Activated CD4-positive, alpha-beta T cell treated with anti-CD3 and anti-CD28 coated beads, Interleukin-2, amount 10 ng/mL, durations not matched to agents 24 days and 14 days (primary cell): ENCODE measurements at places on chromosomes 16 and 17. TPM values are rescaled to one million over a fixed set of nuclear protein-coding genes. Genes with fewer than 3 reads are reported as not detected.

- no peak for DNase-seq
These were observed 63.9 kb downstream of the RTN4RL1 start for GRCh38 chr17:1961189-1961588.

DNA sequence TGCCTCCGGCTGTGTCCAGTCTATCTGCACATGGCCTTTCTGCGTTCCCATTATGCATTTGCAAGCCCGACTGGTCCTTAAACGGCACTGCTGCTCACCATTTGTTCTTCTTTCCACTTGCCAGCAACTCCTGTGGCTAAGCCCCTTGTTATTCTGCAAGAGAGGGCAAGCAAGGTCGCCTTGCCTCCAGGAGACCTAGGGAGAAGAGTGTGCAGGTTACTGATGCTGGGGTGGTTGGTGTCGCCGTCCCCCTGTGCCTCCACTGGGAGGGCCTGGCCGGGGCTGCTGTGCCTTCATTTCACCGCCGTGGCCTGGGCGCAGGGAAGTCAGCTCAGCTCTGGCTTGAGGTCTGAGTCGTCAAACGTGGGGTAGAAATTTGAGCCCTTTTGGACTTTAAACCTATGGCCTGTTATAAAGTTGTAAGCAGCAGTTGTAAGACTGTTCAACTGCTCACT lies 12.7 kb downstream of the SLC6A4 start:
- DNase-seq, result no peak

DNA sequence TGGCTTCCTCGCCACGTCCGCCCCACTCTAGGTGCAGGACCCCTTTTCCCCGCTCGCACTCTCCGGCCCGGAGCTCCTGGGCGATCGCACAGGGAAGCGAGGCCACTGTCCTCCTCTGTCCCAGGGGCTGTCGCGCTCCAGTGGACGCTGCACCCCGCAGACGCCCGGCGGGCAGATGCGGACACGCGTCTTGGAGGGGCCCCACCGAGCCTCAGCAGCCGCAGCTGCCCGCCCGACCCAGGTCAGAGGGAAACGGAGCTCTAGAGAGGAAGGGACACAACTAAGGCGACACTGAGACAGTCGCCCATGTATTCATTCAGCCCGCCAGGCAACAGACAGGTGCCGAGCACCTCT lies 726 bp upstream of the SLC13A5 start:
- no peak for DNase-seq

- DNase-seq, result no peak
These were observed 170.2 kb downstream of the HS3ST3B1 start for GRCh38 chr17:14471052-14471451.

DNA sequence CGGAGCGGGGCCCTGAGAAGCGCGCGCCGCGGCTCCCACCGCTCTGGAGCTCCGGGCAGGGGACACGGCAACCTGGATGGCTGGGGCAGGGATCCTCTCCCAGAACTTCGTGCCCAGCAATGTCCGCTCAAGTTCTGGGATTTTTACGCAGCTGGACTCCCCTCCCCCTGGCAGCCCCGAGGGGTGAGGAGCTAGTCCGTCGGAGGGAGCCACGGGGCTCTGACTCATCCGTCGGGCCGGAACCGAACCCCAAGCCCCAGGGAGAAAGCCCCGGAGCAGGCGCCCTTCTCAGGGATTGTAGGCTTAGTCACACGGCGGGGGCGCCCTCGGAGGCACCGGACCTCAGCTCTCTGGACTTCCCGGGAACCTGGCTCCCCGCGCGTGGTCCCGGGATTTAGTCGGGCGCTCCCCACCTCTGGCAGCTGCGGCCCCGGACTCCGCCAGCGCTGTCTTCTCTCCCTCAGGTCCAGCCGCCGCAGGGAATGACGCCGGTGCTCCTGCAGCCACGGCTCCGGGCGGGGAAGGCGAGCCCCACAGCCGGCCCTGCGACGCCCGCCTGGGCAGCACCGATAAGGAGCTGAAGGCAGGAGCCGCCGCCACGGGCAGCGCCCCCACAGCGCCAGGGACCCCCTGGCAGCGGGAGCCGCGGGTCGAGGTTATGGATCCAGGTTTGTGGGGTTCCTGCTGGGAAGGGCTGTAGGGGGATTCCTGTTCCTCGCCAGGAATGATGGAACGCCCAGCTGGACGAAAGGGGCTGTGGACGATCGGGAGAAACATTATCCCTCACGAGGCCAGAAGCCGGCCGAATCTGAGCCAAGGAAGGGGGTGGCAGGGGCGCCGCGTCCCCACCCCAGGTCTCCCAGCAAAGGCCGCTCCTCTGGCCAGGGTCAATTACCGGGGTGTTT lies 830 bp downstream of the SPHK1 start:
- peak; percentile 80 for DNase-seq

- no peak for DNase-seq
These were observed 70.2 kb downstream of the SPAG9 start for GRCh38 chr17:51050291-51051033.

DNA sequence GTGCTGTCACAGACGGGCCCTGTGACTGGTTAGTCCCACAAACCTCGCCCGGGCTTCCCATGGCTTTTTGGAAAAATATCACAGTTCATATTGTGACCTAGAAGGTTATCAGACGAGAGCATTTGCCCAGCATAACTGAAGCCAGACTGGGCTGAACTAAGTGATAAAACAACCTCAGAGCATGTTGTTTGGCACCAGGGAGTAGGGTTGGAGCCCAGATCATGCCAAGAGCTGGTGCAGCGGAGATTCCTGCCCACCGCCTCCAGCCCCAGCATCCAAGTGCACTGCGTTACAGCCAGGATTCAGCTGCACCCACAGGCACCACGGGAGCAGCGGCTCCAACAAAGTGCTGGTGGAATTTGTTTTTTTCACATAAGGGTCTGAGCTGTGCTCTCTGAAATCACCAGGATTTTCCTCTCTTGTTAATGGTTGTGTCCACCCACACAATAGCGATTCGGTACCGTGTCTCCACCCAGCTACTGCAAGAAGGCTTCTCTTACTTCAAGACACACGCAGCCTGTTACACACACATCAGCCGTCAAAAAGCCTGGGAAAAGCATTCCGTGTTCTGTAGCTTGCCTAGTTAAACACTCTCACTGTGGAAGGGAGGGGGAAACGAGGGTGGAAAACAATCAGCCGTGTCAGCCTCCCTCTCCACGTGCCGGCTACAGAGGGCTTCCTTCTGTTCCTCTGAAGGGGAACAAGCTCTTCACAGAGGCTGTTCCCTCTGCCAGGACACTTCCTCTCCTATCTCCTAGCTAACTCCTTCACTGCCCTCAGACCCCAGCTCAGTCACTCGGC lies 273.8 kb downstream of the C16orf95 start:
- no peak for DNase-seq

GRCh38 chr16:28193530-28194423 lies 18.0 kb downstream of the XPO6 start:
- DNase-seq, result peak; percentile 78

GRCh38 chr16:86354641-86355513 lies 155.4 kb upstream of the FOXF1 start:
- DNase-seq, result no peak

DNA sequence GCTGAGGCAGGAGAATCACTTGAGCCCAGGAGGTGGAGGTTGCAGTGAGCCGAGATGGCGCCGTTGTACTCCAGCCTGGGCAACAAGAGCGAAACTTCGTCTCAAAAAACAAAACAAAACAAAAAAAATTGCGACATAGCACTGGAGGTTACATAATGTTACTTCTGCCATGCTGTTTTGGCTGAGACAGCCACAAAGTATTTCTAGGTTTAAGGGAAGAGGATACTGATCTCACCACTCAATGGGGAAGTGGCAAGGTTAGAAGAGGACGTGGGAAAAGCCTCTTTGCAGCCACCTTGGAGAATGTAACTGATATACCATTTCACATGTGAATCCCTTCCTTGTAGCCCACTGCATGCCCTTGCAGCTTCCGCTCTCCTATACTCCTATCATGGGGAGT lies 131.2 kb upstream of the NLRP1 start:
- no peak for DNase-seq

- DNase-seq, result no peak
These were observed 121.7 kb upstream of the SDK2 start for GRCh38 chr17:73765824-73766563.

DNA sequence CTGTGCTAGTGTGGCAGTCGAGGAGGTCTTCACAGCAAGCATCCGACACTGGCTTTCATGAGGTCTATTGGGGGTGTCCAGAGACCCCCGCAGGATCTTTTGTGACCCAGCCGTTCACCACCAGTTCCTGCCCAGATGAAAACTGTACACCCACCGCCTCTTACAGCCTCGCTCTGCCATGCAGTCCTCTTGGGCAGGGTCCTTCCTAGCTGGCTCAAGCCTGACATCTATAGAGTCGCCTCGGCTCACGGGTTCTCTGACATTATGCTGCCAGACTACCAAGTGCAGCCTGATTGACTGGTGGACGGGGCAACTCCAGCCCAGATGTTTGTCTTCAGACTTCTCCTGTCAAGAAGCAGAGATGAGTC lies 14.6 kb upstream of the CLEC10A start:
- DNase-seq, result no peak

GRCh38 chr17:32445497-32445896 lies 1.2 kb downstream of the PSMD11 start:
- DNase-seq, result no peak

DNA sequence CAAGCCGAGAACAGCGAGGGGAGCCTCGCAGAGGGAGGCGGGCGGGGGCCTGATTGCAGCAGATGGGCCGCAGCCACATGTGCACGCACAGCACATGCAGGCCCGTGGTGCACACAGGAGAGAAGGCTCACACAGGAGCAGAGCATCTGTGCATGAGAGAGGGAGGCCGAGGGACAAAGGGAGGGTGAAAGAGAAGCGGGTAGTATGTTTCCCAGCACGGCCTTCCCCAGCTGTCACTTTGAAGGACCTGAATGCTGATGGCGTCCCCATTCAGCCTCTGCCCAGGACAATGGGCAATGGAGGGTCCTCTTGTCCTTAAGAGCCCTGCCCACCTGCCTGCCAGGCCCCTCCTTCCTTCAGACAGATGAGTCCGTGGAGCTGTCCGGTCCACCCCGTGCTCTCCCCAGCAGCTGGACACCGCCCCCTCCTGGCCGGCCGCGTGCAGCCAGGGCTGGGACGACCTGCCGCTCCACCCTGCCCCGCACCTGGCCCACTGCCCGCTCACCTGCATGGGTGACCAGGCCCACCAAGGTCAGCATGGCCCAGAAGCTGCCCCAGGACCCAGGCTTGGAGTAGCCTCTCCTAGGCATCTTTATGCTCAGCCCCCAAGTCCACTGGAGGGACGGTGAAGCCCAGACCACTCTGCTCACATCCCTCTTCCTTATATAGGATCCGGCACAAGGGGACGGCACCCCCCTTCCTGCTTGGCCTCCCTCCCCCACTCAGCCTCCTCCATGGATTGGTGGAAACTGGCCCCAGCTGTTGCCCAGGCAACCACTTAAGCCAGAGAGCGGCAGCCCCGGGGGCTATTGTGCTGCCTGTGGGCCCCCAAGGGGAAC lies at the start of gene BTBD17:
TSS of gene BTBD17 (minus strand) at position 639 of the 839 bp plus-strand sequence. CDS start at position 590, 49 bp downstream.
- DNase-seq, result peak; percentile 84

DNA sequence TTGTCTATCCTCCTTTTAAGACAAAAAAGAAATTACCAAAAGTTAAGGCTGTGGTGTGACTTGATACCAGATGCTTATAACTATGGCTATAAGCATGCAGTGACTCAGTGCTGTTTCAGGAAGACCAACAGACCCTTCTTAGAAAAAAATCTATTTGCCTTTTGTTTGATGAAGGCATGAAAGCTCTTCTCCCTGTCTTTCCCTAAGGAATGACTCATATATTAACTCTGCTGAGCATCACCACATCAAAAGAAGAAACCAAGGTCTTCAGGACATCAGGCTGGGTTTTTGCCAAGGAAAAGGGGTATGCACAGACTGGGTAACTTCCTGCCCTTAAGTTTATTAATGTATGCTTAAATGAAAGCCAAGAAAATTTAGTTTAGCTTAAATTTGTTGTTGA lies 47.1 kb downstream of the VMP1 start:
- DNase-seq, result peak; percentile 73

- no peak for DNase-seq
These were observed 98.0 kb downstream of the TBC1D16 start for GRCh38 chr17:79937391-79938335.

- no peak for DNase-seq
These were observed 29.7 kb downstream of the KSR1 start for GRCh38 chr17:27485716-27486495.

DNA sequence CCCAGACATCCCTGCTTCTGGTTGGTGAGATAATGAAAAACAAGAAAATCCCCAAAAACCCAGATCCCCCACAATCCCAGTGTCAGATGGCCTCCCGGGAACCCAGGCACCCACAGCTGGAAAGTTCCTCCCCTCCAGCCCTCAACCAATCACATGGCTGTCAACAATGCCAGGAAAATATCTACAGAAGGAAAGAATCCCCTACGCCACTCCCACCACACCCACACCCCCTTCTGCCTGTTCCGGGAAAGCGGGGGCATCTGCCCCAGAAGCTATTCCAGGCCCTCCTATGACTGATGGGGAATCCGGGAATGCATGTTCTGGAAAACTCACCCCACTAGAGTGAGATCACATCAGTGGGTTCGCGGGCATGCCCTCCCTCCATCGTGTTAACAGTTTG lies 1.8 kb downstream of the TMEM95 start:
- no peak for DNase-seq

DNA sequence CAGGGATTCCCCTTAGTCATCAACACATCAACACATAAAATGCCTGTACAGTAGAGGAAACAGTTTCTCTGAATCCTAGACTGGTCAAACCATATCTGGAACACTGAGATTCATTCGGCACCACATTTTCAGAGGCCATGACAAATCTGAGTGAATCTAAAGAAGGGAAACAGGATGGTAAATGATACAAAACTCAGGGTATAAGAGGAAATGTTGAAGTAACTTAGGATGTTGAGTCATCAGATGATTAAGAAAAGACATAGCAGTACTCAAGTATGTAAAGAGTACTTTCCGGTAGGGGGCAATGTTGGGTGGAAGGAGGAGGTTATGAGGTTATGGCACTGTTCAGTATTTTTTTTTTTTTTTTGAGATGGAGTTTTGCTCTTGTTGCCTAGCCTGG lies 358.5 kb upstream of the PMFBP1 start:
- DNase-seq, result no peak

DNA sequence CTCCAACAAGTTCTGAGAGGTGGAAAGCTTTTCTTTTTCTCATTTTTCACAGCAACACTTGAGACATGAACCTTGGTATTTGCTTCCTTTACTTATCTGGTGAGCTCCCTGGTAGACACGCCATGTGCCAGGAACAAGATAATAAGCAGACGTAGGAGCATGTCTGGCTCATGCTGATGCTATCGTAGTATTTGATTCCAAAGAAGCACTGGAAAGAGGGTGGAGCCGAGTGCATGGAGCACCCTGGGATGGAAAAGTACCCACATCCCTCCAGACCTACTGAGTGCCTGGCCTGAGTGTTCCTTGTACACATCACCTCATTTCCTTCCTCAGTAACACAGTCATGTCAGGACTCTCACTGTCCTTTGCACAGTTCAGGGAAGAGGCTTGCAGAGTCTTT lies 231.0 kb downstream of the CBLN1 start:
- DNase-seq, result no peak

GRCh38 chr17:45868276-45868675 lies 23.6 kb downstream of the SPPL2C start:
- DNase-seq, result no peak

The ENO3 gene
- 45.3 and 51.0 TPM in 2 replicates for total RNA-seq

The ANKS4B gene
- not detected in 2 replicates for total RNA-seq

The WNT3 gene
- 0.05 and 0.07 TPM in 2 replicates for total RNA-seq

The SLC7A6OS gene
- total RNA-seq, result 22.3 and 27.1 TPM in 2 replicates

The SMTNL2 gene
- total RNA-seq, result not detected in 2 replicates

The PABPN1L gene
- not detected in 2 replicates for total RNA-seq

The ASPHD1 gene
- 4.4 and 4.8 TPM in 2 replicates for total RNA-seq

The TMEM114 gene
- not detected in 2 replicates for total RNA-seq
